ENCODE measurements at places on chromosomes 1 and 21. TPM values are rescaled to one million over a fixed set of nuclear protein-coding genes. Genes with fewer than 3 reads are reported as not detected.

Gene PITHD1
- 50.3 TPM for total RNA-seq

Gene RHCE
- total RNA-seq = not detected

Gene PADI2
- total RNA-seq = 0.36 TPM

Gene B4GALT2
- total RNA-seq = 54.0 TPM

Gene MYBPH
- total RNA-seq = not detected

Gene WNT3A
- not detected for total RNA-seq

Gene TMCC2
- 5.2 TPM for total RNA-seq

Gene RPE65
- not detected for total RNA-seq

Gene HPDL
- not detected for total RNA-seq

Gene CFHR3
- total RNA-seq = 0.36 TPM

Gene NUP210L
- not detected for total RNA-seq

Gene ERRFI1
- 81.1 TPM for total RNA-seq

Gene APOBEC4
- not detected for total RNA-seq

Gene GAS5
- 489 TPM for total RNA-seq

Gene FHAD1
- not detected for total RNA-seq

GRCh38 chr1:53583868-53584776 lies 124.9 kb downstream of the DMRTB1 start:
- H3K4me1 ChIP-seq = peaks cover 6% of the 10 kb centered on the region
- no peak overlapping the region for H3K27ac ChIP-seq
- no peaks in the 10 kb centered on the region for H3K27me3 ChIP-seq

GRCh38 chr21:45826676-45827301 lies 154.8 kb upstream of the COL6A1 start:
- H3K36me3 ChIP-seq = no peaks in the 10 kb centered on the region
- no peaks in the 10 kb centered on the region for H3K4me1 ChIP-seq
- H3K4me3 ChIP-seq = no peak overlapping the region
- H3K27me3 ChIP-seq = peaks cover 4% of the 10 kb centered on the region

- DNase-seq = no peak
- peaks cover 14% of the 10 kb centered on the region for H3K4me1 ChIP-seq
- H3K27me3 ChIP-seq = no peaks in the 10 kb centered on the region
- H3K27ac ChIP-seq = no peak overlapping the region
- H3K4me3 ChIP-seq = no peak overlapping the region
Measured at GRCh38 chr1:245983294-245983967, 523.6 kb downstream of the SMYD3 start.

- no peaks in the 10 kb centered on the region for H3K4me1 ChIP-seq
- H3K36me3 ChIP-seq = no peaks in the 10 kb centered on the region
- peak overlapping the region; percentile 27 for H3K27ac ChIP-seq
- H3K4me3 ChIP-seq = no peak overlapping the region
- no peak for DNase-seq
Measured at GRCh38 chr1:154716011-154716410, 108.0 kb upstream of the ADAR start.

- DNase-seq = no peak
- H3K27me3 ChIP-seq = no peaks in the 10 kb centered on the region
- no peaks in the 10 kb centered on the region for H3K36me3 ChIP-seq
- H3K4me3 ChIP-seq = no peak overlapping the region
- no peaks in the 10 kb centered on the region for H3K4me1 ChIP-seq
Measured at GRCh38 chr1:182650678-182651338, 33.6 kb downstream of the RGS8 start.

DNA sequence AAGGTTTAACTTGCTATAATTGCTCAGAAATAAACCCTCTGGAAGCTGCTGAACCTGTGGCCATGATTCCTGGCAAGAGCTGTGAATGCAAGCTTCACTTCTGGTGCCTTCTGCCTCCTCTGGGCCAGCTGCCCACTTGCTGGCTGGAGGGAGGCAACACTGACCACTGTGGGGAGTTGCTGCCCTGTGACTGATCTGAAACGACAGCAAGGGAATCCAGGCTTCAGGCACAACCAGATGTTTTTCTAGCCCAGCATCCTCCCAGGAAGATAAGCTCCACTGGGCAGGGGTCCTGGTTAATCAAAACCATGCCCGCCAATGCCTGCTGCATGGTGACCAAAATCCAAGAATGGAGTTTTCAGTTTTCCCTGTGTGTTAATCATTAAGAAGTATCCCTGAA lies 180.0 kb upstream of the HMGB4 start:
- H3K27ac ChIP-seq = no peak overlapping the region
- H3K36me3 ChIP-seq = no peaks in the 10 kb centered on the region
- H3K27me3 ChIP-seq = peaks cover 5% of the 10 kb centered on the region
- no peaks in the 10 kb centered on the region for H3K4me1 ChIP-seq
- no peak overlapping the region for H3K4me3 ChIP-seq

DNA sequence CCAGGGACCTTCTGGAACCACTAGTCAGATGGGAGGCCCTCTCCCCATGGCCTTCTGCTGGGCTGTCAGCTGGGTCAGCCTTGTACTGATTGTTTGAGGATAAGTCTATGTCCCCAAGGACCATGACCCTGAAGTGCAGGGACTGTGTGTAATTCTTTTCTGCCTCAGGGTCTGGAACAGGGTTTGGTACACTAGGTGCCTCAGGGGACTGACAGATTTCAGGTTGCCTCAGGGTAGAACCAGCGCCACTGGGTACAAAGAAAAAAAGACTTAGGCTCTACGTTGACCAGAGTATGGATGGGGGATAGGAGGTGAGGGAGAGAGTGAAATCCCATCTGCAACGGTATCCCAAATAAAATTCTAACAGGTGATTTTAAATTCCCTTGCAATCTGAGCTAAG lies 3.0 kb downstream of the KDF1 start:
- no peak overlapping the region for H3K27ac ChIP-seq
- peaks cover 15% of the 10 kb centered on the region for H3K27me3 ChIP-seq
- H3K36me3 ChIP-seq = no peaks in the 10 kb centered on the region
- no peak overlapping the region for H3K4me3 ChIP-seq
- DNase-seq = no peak
- H3K4me1 ChIP-seq = no peaks in the 10 kb centered on the region

- H3K4me1 ChIP-seq = no peaks in the 10 kb centered on the region
- no peaks in the 10 kb centered on the region for H3K36me3 ChIP-seq
- H3K27ac ChIP-seq = no peak overlapping the region
- no peaks in the 10 kb centered on the region for H3K27me3 ChIP-seq
Measured at GRCh38 chr1:206067486-206068227, 14.7 kb downstream of the RHEX start.

- no peaks in the 10 kb centered on the region for H3K27me3 ChIP-seq
- H3K27ac ChIP-seq = no peak overlapping the region
- no peaks in the 10 kb centered on the region for H3K4me1 ChIP-seq
- no peak for DNase-seq
- H3K36me3 ChIP-seq = no peaks in the 10 kb centered on the region
- H3K4me3 ChIP-seq = no peak overlapping the region
Measured at GRCh38 chr1:30471307-30471706, 252.1 kb downstream of the MATN1 start.

DNA sequence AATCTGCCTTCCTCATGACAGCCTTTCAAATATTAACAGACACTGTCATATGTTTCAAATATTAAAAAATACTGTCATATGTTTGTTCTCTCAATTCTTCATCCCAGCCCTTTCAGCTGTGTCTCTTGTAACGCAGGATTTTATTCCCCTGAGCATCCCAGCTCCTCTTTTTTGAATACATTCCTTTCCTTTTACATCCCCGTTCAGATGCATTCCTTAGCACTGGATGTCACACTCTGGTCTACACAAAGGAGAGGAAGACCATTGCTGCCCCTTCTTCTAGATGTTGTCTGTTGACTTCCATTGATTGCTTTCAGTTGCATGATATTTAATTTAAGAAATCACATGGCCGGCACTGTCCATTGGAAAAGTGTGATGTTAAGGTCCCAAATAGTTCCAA lies 117.4 kb upstream of the PAXBP1 start:
- H3K36me3 ChIP-seq = no peaks in the 10 kb centered on the region
- H3K4me3 ChIP-seq = no peak overlapping the region
- no peak overlapping the region for H3K27ac ChIP-seq
- no peaks in the 10 kb centered on the region for H3K4me1 ChIP-seq
- no peaks in the 10 kb centered on the region for H3K27me3 ChIP-seq

- no peak overlapping the region for H3K27ac ChIP-seq
- H3K4me1 ChIP-seq = no peaks in the 10 kb centered on the region
- no peak for DNase-seq
- no peaks in the 10 kb centered on the region for H3K36me3 ChIP-seq
- no peak overlapping the region for H3K4me3 ChIP-seq
Measured at GRCh38 chr1:44135886-44136285, 5.5 kb downstream of the KLF18 start.

GRCh38 chr1:180154003-180154324 lies 705 bp upstream of the QSOX1 start:
- H3K27ac ChIP-seq = peak overlapping the region; percentile 92
- no peaks in the 10 kb centered on the region for H3K27me3 ChIP-seq
- H3K4me1 ChIP-seq = peaks cover 18% of the 10 kb centered on the region

GRCh38 chr1:226085675-226086285 lies 23.3 kb downstream of the H3-3A start:
- DNase-seq = no peak
- no peak overlapping the region for H3K4me3 ChIP-seq
- no peaks in the 10 kb centered on the region for H3K27me3 ChIP-seq
- H3K36me3 ChIP-seq = no peaks in the 10 kb centered on the region
- H3K27ac ChIP-seq = no peak overlapping the region

- no peak overlapping the region for H3K4me3 ChIP-seq
- no peaks in the 10 kb centered on the region for H3K36me3 ChIP-seq
- H3K27ac ChIP-seq = no peak overlapping the region
- no peaks in the 10 kb centered on the region for H3K27me3 ChIP-seq
- DNase-seq = no peak
Measured at GRCh38 chr1:48127735-48128685, 94.5 kb upstream of the SLC5A9 start.

GRCh38 chr1:228513236-228513900 lies 26.2 kb downstream of the RNF187 start:
- H3K36me3 ChIP-seq = no peaks in the 10 kb centered on the region
- no peak overlapping the region for H3K4me3 ChIP-seq
- H3K27ac ChIP-seq = no peak overlapping the region
- H3K27me3 ChIP-seq = no peaks in the 10 kb centered on the region
- no peaks in the 10 kb centered on the region for H3K4me1 ChIP-seq
- no peak for DNase-seq

- H3K27ac ChIP-seq = no peak overlapping the region
- no peak for DNase-seq
- H3K4me1 ChIP-seq = no peaks in the 10 kb centered on the region
- H3K4me3 ChIP-seq = no peak overlapping the region
Measured at GRCh38 chr1:51070640-51071039, 31.4 kb upstream of the C1orf185 start.

- H3K36me3 ChIP-seq = no peaks in the 10 kb centered on the region
- H3K4me1 ChIP-seq = peaks cover 88% of the 10 kb centered on the region
- no peaks in the 10 kb centered on the region for H3K27me3 ChIP-seq
- H3K4me3 ChIP-seq = no peak overlapping the region
Measured at GRCh38 chr1:156664767-156665411, 12.3 kb downstream of the NES start.

DNA sequence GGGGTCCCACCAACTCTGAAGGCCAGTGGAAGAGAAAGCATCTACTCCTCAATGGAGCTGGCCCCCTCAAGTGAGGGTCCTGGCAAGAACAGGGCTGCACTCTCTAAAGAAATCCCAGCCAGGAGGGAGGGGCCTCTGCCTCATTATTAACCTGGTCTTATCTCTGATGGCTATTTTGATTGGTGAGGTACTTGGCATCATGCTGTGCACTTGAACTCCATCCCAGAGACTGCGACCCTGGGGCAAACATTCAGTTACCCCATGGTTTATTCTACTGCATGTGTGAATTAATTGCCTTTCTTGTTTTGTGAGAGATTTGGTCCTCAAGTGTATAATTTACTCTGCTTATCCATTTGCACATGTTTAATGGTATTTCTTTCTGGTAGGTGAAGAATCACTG lies 55.0 kb upstream of the ETV3 start:
- no peaks in the 10 kb centered on the region for H3K36me3 ChIP-seq
- DNase-seq = no peak
- peaks cover 15% of the 10 kb centered on the region for H3K27me3 ChIP-seq
- no peak overlapping the region for H3K27ac ChIP-seq
- H3K4me1 ChIP-seq = no peaks in the 10 kb centered on the region
